ENCODE measurements at places on chromosomes 2 and 18.

GRCh38 chr2:42009657-42010580, 37.9 kb upstream of the PKDCC start:
- no peak for DNase-seq

- DNase-seq: no peak
Measured at GRCh38 chr2:173521450-173522192, 166.9 kb downstream of the CDCA7 start.

GRCh38 chr2:9988320-9988719, 36.8 kb downstream of the GRHL1 start:
- no peak for DNase-seq

DNA sequence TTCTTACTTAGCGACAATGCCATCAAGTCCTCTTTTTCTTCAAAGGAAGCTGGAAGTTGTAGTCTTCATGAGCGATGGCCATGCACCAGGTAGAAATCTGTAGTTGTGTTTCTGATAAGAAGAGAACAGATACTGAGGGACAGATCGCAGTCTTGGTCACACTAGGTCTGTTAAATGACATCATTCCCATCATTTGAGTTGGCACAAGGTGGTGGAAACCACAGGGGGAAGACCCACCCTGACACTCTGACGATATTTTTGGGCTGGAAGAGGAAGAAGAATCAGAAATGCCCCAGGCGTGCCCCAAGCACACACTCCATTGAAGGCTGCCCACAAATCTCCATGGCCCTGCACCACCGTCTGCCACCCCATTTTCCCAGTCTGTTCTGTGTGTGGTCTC, 89.0 kb upstream of the BOD1L2 start:
- no peak for DNase-seq

DNA sequence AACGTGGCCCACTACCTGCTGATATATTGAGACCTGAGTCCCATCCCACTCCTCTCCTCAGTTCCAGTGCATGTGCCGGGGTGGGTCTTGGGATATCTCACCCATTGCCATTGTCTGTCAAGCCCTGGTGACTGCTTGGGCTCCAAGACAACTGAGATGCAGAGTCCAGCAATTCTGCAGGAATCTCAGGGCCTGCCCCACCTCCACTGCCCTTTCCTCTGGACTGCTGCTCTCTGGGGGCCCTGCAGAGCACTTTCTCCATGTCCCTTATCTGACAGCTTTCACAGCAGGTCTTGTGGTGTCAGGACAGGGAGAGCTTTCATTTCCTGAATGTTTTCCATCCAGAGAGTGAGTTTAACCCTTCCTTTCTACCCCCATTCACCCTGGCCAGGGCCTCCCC, 152.9 kb downstream of the ARL4C start:
- DNase-seq: no peak

- DNase-seq: peak; percentile 47
Measured at GRCh38 chr2:59184276-59185020, 943.3 kb upstream of the FANCL start.

DNA sequence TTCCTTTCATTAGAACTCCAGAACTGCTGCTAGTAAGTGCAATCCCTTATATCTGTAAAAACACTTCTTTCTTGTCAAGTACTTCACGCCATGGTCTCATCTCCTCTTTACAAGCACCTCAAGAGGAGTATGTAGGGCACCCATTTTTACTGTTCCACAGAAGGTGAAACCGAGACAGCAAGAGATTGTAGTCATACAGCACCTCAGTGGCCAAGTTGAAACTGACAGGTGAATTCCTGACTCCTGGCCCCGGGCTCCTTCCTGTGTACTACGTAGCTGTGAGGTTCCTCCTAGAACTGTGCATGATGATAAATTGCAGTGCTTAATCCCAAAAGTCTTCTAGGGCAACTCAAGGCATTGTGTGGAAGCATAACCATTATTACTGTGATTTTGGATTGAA, 131.5 kb upstream of the MEIS1 start:
- DNase-seq: no peak

- no peak for DNase-seq
Measured at GRCh38 chr2:29817801-29818680, 103.3 kb downstream of the ALK start.

GRCh38 chr2:20487392-20488174, 40.7 kb downstream of the RHOB start:
- no peak for DNase-seq

- no peak for DNase-seq
Measured at GRCh38 chr2:75853436-75853835, 142.7 kb upstream of the GCFC2 start.

DNA sequence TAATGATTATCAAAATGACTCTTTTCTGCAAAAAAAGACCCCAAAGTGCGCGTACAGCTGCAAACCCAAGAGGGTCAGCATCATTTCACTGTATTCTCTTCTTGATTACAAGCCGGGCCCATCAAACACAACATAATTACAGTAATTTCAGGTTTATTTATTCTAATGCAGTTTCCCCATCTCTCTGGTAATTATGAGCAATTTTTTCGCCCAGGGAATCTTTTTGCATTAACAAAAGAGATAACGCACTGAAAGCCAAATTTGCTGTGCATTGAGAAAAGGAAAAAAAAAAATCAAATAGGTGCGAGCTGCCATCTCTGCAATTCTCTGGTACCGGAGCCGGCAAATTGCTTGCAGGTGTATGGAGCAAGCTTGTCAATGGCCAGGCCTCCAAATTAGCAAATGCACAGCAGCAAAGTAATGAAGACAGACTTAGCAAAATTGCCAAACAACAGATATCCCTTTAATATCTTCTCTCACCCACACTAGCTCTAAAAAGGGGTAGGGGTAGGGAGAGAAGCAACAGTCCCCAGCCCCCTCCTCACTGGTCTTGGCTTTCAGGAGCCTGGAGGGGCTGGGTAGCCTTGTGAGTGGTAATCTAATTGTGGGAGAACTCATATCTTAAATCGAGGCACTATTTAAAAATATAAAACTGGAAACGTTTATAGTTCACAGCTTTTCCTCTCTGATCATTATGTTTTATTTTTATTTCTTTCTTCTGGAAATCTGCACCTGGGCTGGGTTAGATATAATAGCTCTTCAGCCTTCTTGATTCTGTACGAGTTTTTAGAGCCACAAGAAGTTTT, 6.7 kb downstream of the DLX1 start:
- peak; percentile 25 for DNase-seq

- DNase-seq: no peak
Measured at GRCh38 chr2:45004562-45005191, 4.6 kb downstream of the SIX2 start.

- DNase-seq: no peak
Measured at GRCh38 chr2:107137706-107138105, 251.7 kb upstream of the ST6GAL2 start.

GRCh38 chr18:49500201-49500921, 13.3 kb upstream of the C18orf32 start:
- DNase-seq: no peak

DNA sequence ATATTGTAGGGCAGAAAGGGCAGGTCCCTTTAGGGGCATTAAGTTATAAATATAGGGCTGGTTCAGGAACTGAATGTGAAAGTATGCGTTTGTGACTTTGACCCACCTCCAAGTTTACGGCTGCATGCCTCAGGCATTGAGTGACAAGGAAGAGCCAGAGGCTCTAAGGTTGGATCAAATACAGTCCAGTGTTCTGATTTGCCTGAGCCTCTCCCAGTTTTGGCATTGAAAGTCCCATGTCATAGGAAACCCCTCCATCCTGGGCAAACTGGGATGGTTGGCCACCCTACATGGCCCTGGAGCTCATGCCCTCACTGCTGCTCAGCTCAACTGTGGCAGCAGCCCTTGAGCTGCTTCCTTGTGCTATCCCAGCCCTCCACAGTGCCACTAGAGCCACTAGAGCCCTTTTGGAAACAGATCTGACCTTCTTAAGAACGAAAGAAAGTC, 29.9 kb downstream of the HK2 start:
- no peak for DNase-seq

DNA sequence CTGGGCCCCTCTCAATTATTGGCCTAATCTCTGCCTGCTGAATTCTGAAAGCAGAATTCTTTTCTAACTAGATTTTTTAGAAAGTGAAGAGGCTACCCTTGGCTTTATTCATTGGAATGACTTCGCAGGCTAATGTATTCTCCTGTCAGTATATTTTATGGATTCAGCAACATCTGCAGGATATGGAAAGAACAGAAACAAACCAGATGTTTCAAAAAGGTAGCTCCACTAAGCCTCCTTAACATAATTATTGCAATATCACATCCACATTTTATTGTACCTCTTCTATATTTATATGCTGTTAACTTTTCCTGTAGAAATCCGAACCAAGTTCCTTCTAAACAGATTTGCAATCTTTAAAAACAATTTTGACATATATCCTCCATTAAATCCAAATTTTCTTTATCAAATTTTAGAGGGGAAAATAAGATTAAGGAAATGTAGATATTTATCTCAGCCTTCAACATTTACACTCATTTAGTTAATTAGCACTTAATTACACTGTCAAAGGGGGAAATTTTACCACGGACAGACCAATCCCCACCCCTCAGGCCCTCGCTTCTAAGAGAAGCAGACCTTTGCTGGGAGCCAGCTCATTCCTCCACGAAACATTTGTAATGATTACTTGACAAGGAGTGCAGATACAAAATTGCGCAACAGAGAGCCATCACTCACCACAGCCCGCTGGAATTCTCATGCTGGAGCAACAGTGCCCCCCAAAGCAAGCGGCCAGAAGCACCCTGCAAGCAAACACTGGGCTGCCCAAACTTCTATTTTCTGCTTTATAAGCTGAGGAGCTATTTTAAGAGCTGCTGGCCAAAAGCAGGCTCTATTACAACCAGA, 253.4 kb downstream of the ETAA1 start:
- DNase-seq: peak; percentile 93

DNA sequence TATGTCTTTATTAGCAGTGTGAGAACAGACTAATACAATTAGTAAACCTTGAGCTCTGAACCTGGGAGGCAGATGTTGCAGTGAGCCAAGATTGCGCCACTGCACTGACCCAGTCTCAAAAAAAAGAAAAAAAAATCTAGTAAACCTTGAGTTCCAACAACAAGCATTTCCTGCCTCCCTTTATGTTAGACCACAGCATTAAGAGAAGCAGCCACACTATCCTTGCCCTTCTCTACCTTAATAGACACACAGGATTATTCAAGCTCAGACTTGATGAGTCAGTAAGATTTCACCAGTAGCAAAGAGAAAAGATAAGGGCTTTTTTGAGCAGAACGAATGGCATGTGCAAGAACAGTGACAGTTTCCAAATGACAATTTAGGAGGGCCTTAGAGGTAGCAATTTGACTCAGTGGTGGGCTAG, 18.0 kb upstream of the GLS start:
- no peak for DNase-seq

DNA sequence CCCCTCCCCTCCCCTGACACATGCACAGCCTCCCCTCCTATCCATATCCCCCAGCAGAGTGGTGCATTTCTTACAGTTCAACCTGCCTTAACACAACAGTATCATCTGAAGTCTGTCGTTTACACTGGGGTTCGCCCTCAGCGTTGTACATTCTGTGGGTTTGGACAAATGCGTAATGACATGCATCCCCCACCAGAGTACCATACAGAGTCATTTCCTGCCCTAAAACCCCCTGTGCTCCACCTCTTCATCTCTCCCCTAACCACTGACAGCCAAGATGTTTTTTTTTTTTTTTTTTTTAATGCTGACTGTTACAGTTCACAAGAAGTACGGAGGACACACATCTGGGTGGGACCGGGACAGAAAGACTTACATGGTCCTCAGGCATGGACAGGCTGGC, 22.6 kb downstream of the POMC start:
- DNase-seq: no peak

- DNase-seq: peak; percentile 66
Measured at GRCh38 chr2:100470898-100471514, 724 bp downstream of the NMS start.

- DNase-seq: peak; percentile 28
Measured at GRCh38 chr2:161420406-161421074, 4.4 kb downstream of the TBR1 start.

GRCh38 chr2:172438741-172439508, 11.5 kb downstream of the ITGA6 start:
- no peak for DNase-seq

DNA sequence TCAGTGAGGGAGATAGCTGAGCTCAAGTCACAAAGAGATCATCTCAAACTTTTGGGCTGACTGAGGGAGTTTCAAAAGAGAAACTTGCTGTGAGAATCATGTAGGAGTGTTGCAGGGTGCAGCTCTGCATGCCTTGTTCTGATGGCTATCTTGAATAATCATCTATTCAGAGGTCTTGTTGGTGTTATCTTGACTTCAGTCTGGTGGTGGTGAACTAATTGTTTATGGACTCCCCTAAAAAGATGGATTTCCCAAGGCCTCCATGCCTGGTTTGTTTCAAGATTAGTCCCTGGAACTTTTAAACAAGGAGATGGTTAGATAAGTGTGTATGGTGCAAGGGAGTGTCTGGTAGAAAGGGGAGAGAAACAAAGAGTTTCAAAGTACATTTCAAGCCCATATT, 29.8 kb downstream of the SLC39A6 start:
- DNase-seq: no peak

DNA sequence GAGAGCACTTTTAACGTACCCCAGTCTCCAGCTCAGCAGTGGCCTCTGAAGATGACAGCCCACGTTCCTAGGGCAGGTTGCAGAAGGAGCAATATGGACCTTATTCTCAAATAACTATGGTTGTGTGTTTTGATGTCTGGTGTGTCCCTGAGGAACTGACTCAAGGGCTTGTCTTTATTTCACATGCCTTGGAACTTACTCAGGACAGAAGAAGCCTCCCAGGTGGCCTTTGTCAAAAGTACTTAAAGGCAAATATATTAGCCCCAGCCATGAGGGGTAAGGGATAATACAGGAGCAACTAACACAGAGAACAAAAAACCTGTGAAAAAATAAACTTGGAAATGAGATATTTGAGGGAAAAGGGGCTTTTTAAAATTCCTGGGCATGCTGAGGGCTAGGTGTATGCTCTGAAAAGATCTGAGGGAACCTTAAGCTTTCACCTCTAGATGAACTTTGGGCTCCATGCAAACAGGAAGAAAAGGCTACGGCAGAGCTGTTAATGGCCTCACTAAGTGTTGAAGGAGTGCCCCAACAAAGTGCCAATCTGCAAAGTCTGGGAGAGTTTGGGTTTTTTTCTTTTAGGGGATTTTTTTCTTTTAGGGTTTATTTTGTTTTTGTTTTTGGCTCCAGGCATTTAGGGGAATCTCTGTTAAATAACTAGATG, 40.3 kb downstream of the SRBD1 start:
- no peak for DNase-seq

GRCh38 chr2:193482557-193482956, 1287.8 kb upstream of the TMEFF2 start:
- DNase-seq: no peak

DNA sequence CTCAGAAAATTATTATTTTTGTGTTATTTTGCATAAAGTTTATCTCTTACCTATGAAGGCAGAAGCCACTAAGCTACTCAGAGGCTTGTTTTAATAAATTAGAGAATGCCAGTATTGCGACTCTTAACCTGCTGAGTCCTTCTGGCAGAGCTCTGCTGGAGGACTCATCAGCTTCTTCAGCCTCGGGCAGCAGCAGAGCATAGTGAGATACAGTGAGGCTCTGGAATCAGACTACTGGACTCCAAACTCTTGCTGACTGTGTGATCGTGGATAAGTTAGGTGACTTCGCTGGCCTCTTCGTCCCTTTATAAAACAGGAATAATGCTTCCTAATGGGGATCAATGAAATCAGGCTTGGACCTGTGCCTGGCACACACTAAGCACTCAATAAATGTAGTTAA, 1.7 kb downstream of the PTRHD1 start:
- no peak for DNase-seq

- DNase-seq: no peak
Measured at GRCh38 chr2:138503087-138503442, 1.5 kb downstream of the SPOPL start.
